NCI-H2029 (cell line): ENCODE measurements at places on chromosomes 1 and 21.

DNA sequence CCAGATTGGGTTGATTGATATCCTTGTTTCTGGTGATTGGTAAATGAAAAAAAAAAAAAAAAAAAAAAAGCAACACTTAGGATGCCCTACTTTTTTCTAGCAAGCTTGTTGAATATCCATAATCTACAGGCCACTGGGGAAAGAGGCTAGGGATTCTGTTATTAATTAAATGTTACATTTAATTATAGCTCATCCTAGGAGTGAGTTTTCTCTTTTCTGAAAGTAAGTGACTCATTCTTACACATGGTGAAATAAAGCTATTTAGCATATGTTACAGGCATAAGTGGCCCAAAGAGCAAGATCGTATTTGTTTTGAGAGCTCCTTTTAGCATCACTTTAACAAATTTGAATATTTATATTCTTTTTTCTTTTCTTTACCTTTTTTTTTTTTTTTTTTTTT is 94.5 kb downstream of the FNBP1L start:
- DNase-seq = no peak

DNA sequence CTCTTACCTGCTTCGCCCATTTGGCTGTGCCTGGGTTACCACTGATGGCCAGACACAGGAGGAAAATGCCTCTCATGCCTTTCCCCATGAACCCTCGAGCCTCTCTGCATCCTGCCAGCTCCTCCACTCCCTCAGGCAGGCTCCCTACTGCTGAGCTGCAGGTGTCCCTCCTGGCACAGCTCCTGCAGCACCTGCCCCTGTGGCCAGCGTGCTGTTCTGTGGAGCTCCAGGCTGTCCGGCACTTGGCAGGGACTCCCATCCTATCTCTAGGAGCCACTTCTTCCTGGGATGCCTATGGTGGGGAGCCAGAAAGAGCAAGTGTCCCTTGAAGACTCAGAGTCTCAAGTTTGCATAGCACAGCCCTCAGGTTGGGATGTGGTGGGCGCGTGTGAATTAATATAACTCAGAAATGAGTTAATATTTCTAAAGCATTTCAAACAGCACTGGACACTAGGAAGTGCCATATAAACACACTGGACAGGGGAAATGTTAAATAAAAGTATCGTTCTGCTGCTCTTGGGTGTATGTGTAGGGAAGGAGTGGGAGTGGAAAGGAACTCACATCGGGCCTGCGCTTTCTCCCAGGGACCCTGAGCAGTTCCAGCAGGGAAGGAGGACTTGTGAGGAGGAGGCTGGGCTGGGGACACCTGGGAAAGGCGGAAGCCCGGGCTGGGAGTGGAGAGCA is 2.7 kb downstream of the LRRC71 start:
- peak; percentile 75 for DNase-seq

DNA sequence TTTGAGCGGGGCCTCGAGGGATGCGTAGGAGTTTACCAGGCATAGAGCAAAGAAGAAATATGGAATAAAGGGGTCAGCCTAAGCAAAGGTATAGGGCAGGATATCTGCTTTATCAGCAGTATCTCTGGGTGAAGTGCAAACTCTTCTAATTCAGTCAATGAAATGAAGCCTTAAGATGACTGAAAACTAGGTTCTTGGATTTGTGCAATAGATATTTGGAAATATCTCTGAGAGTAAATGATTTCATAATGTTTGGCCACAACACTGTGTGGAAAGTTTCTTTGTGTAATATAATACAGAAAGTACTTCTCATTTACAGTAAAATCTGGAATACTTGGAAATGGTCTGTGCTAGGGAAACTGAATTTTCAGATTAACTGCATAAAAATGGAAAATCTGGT is 26.1 kb downstream of the KCNJ15 start:
- no peak for DNase-seq

DNA sequence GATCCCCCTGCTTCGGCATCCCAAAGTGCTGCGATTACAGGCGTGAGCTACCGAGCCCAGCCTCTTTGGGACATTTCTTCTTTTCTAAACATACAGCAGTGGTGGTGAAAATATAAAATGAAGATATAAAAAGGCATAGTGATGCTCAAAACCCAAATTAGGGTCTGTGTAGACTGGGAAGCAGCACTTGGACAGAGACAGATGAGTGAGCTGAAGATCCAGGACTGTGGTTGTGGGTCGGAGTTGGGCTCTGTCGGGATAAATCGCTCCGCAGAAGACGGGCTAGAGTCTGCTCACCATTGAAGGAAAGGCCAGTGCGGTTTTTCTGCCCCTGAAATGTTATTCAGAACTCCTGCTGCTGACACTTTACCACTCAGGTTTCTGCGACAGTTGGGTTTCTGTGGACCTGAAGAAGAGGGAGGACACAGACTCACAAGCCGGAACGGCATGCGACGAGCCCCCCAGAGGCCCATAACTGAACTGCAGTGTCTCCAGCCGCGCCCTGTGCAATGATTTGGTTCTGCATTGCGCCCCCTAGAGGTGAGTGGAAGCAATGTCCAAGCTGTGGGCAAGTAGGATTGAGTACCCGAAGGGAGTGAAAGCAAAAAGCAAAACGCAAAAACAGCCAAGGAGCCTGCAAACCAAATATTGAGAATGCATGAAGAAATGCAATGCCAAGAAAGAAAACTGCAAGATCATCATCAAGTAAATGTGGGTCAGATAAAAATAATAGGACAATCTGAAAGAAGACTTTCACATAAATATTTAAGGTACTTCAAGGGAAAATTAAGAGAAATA is 66.6 kb downstream of the GABPA start:
- peak; percentile 85 for DNase-seq

- DNase-seq = peak; percentile 84
These were observed 59.0 kb upstream of the ACOT11 start for GRCh38 chr1:54488779-54489626.

DNA sequence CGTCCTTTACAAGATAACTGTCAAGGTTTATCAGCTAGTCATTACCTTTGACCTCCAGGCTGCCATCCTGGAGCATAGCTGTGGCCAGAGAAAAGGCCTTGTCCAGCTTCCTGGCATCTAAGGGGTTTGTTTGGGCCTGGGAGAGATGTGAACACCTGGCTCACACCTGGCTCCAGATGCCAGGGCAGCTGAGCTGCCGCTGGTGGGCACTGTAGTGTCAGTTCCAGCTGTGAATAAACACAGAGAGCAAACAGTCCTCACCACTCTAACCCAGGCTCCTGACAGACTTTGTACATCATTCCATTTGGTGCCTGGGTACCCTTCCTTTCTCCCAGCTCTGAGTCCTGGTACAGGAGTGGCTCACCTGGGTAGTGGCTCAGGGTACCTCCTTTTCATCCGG is 14.3 kb upstream of the KCNA10 start:
- peak; percentile 25 for DNase-seq

- peak; percentile 55 for DNase-seq
These were observed 130.9 kb downstream of the FOXD2 start for GRCh38 chr1:47568763-47569162.

DNA sequence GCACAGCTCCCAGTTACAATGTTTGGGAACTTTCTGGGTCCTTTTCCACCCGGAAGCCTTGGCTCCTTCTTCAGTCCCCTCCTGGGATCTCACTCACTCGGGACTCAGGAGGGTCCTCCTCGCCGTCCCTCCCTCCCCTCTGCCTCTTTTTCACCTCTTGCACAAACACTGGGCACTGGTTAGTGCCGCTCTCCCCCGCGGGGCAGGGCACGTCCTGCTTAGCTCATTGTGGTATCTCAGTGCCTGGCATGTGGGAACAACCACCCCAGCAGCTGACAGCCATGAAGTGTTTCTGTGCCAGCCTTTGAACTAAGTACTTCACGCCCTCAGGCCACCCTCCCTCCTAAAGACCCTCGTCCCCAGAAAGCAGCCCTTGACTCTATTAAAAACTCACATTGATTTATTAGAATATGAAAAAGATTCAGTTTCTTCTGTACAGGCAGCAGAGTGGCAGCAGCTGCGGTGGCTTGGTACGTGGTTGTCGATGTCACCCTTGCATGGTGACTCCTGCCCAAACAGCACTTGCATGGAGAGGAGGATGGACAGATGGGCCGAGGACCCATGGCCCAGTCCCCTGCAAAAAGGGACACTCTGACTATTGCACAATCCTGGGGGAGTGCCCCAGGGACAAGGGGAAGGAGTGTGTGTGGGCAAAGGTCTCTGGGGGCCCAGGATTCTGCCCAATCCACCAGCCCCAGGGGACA is 56.3 kb downstream of the SLC9A1 start:
- no peak for DNase-seq

- DNase-seq = no peak
These were observed 10.4 kb downstream of the BARHL2 start for GRCh38 chr1:90706437-90707362.

- no peak for DNase-seq
These were observed 78.9 kb upstream of the SLC45A1 start for GRCh38 chr1:8239039-8239305.

GRCh38 chr1:168803806-168804510 is 75.0 kb upstream of the DPT start:
- no peak for DNase-seq

GRCh38 chr1:174789399-174789798 is 210.3 kb upstream of the CACYBP start:
- no peak for DNase-seq

DNA sequence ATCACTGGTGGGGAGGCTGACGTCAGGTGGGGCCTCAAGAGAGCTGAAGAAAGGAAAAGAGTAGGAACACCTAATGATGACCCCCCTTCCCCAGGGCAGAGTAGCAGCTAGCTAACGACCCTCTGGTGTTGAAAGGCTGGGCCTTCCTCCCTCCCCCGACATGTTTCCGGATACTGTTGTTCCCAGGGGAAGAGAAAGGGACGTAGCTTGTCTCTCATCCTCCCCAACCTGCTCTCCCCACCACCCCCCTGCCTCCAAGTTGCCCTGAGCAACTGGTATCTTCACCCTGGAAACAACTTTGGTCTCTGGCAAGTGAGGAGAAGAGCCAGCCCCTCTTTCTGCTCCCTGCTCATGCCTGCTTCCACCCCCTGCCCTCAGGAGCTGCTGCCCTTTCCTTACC is 2.4 kb downstream of the SEMA6C start:
- DNase-seq = no peak

GRCh38 chr1:174519844-174520243 is 72.1 kb downstream of the GPR52 start:
- DNase-seq = no peak

- no peak for DNase-seq
These were observed 56.6 kb downstream of the PCNX2 start for GRCh38 chr1:233238884-233239431.

DNA sequence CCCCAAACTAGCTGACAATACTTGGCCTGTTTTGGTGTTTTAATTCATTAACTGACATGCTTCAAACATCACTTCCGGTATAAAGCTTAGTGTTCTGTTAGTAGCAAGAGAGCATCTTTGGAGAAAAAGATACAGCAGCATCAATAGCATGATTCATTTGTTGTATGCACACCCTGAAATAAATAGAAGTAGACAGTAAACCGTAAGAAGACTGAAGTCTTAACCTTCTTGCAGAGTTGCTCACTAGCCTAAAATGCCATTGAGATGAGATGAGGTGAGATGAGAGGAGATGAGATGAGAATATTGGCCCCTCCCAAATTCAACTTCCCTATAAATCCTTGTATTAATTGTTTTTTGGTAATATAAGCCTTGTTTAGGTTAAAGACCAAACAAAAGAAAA is 108.8 kb downstream of the TNFSF18 start:
- DNase-seq = no peak

DNA sequence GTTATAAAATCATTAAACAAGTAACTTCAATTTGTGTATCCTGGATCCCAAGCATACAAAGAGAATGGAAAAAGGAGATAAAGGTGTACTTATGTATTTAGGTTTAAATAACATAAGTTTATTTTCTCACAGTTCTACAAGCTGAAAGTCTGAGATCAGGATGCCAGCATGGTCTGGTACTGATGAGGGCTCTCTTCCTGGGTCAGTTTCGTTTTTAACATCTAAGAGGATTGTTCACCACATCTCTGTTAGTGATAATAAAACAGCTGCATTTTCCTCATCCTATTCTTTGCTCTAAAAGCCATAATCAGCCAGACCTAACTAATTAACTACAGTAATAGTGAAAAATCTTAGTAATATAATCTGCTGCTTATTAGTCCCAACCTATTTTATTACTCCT is 5.2 kb downstream of the EGLN1 start:
- DNase-seq = no peak

DNA sequence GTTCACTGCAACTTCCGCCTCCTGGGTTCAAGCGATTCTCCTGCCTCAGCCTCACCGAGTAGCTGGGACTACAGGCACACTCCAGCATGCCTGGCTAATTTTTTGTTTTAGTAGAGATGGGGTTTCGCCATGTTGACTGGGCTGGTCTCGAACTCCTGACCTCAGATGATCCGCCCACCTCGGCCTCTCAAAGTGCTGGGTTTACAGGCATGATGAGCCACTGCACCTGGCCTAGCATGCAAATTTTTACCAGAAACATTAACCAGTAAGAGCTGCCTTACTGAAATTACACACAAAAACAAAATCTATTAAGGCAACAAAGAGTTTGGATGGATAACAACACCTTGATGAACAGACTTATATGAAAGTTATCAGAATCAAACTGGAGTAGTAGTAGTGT is 12.1 kb downstream of the ZZZ3 start:
- no peak for DNase-seq

- no peak for DNase-seq
These were observed 52.5 kb upstream of the BOLA1 start for GRCh38 chr1:149846593-149847466.

DNA sequence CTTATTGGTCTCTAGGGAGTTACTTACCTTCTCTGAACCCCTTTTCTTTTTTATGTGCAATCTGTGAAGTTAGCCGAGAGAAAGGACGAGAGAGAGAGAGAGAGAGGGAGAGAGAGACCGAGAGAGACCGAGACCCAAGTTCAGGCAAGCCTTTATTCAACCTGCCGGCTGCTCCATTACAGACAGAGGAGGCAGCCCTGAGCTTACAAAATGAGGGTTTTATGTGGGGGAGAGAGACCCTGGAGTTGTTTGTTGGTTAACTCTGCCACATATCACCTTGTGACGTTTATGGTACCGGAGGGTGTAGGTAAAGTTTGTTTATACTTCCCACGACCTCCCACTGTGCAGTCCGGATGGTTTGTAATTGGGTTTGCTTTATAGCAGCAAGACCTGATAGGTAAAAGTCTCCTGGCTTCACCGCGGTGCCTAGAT is 1.5 kb upstream of the MCOLN3 start:
- no peak for DNase-seq

- DNase-seq = peak; percentile 88
These were observed 775 bp downstream of the TMEM125 start for GRCh38 chr1:43270421-43271095.

GRCh38 chr1:219397511-219397910 is 215.4 kb downstream of the ZC3H11B start:
- DNase-seq = no peak

DNA sequence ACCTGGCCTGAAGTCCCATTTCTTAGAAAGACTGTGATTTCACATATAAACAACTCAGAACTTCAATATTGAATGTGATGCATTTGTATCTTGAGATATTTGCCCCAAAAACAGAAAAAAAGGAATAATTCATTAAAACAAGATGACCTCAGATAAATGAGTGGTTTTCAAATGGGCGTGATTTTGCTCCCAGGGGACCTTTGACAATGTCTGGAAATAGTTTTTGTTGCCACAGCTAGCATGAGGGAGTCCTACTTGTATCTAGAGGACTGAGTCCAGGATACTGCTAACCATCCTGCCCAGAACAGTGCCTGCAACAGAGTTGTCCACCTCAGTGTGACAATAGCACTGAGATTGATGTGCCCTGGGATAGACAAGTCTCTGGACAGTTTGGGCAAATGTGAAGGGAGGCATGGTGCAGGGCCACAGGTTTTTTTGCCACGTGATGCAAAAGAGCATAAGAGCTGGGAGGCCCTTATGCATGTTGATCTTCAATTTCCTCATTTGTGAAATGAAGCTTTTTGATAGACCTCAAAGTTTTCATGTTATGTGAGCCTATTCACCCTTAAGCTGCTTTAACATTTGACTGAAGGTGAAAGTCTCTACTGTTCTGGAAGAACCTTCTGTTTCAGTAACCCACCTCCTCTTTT is 46.2 kb downstream of the MAP3K7CL start:
- DNase-seq = no peak
